Stimulated activated CD4-positive, alpha-beta T cell treated with anti-CD3 and anti-CD28 coated beads, Interleukin-15, amount 100 ng/mL, for 1 hour (primary cell): ENCODE measurements at places on chromosomes 6 and 20.

DNA sequence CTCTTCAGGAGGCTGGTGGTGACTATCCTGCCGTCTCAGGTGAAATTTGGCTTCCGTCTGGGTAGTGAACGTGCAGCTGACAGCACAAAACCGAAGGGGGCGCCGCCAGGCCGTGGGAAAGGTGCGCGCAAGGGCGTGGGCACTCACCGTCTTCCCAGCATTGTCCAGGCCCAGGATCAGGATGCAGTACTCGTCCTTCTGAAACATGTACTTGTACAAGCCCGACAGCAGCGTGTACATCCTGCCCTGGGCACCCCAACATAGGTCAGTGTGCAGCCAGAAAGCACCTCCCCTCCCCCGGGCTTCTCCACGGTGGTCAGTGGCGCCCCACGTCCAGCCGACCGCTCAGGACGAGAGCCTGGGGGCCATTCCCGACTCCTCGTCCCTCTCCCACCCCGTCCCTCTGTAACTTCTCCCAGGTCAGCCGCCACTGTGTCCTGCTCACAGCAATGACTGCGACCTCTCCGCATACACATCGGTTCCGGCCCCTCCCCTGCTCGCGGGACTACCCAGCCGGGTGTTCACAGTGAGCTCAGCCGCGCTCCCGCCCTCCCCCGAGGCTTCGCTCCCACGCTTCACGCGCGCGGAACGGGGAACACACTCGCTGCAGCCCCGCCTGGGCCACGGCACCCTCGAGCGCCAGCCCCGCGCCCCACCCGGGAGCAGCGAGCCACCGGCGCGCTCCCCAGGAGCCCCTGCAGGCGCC, 771 bp downstream of the ARFRP1 start:
- peak; percentile 52 for DNase-seq

- no peak for DNase-seq
Measured at GRCh38 chr20:38831995-38832620, 26.6 kb downstream of the PPP1R16B start.

DNA sequence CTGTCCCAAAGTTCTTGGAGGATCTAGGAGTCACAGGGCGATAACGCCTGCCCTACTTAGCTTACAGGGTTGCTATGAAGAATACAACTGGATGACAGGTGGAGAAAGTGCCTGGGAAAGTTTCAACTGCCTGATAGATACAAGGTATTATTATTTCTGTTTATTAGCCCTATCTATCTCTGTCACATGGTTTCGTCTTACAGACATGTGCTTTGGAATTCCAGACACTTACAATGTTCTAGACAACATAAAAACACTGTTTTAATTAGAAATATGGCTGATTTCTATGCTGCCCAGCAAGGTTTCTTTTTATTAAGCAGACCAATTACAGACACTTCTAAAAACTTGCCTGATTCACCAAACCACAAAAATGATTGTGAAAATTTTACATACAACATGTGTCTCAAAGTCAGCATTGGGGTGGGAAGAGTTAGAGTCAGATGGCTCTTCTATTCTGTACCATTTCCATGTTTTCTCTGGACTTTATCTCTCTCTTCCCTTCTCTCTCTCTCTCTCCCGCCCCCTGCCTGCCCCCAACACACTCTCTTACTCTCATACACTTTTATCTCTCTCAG, 50.0 kb downstream of the GJA10 start:
- DNase-seq: no peak

GRCh38 chr6:12772416-12772815, 55.8 kb downstream of the PHACTR1 start:
- no peak for DNase-seq

- DNase-seq: no peak
Measured at GRCh38 chr20:57803508-57804005, 93.7 kb upstream of the PMEPA1 start.

DNA sequence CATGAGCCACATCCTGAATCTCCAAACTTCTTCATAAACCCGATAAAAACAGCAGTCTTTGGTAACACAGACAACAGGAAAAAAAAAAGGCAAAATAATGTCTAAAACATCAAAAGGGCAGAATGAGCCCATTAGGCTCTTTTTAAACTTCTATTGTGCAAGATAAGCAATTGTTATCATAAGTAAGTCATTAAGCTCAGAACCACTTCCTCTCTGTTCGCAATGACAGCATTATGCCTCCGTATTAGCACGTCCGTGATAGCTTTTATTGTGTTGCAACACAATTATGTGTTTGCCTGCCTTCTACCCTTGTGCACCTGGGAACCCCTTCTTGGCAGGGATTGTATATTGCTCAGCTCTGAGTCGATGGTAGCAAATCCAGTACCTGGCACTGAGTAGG, 147.1 kb downstream of the LRFN2 start:
- DNase-seq: no peak

GRCh38 chr20:21173485-21173884, 47.6 kb downstream of the KIZ start:
- DNase-seq: no peak

GRCh38 chr6:98975421-98975820, 27.7 kb upstream of the FBXL4 start:
- DNase-seq: no peak

DNA sequence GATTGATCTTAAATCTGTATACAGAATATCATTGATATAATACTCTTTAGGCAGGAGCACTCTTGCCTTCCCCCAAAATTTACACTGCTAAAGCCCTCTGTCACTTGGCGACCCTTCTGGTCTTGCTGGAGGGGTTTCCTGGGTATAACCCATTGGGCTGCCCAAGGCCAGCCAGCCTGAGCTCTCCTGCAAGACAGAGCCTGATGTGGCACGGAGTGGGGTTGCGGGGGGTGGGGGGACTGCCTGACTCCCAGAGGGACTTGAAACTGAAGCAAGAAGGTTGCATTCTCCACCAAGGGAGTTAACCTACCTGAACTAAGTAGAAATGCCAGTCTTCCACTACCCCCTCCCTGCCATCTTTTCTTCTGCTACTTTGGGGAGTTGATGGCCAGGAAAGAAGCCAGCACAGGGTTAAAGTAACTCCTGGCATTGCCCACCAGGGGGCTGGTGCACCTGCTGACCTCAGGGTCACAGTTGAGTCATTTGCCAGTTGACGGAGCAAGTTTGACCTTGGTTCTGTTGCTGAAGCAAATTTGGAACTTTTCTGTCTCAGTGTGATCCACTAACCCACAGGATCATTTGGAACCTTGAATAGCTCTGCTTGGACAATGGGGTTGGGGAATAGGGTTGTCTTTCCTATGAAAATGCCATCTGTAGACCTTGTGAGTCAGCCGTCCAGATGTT, 79.4 kb downstream of the ASXL1 start:
- no peak for DNase-seq

- no peak for DNase-seq
Measured at GRCh38 chr20:56987986-56988385, 278.5 kb downstream of the BMP7 start.

DNA sequence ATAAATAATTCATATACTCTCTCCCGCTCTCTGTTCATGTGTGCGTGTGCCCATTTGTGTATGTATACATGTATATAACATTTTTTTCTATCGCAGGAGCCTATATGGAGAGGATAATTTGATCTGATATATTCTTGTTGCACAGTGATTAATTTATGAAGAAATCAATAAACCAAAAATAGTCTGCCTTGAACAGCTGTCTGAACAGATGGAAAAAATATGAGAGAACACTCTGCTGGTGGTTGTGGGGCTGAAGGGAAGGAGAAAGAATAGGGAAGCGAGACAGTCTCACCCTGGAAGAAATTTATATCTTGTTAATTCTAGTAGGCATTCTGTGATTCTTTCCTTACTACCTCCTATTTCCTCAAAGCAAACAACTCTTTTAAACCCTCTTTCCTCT, 96.6 kb upstream of the B3GAT2 start:
- no peak for DNase-seq

GRCh38 chr6:45650524-45651135, 272.9 kb upstream of the SUPT3H start:
- DNase-seq: no peak

GRCh38 chr20:32490942-32491763, 94.0 kb downstream of the NOL4L start:
- DNase-seq: no peak

- no peak for DNase-seq
Measured at GRCh38 chr6:126784161-126784790, 334.2 kb upstream of the RSPO3 start.

DNA sequence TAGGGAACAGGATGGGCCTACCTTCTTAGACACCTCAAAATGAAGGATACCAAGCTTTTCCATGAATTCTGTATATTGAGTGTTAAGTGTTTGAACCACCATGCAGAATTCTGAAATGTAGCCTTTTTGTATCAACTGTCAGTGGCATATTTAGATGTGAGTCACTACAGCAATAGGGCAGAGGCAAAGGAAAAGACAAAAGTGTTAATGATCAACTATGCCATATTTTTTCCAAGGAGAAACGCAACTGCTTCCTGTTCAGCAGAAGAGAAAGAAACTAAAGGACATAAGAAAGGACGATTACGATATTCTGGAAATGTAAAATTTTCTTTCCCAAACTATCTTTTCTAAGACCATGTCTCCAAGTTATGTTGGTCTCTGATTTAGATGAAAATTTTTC, 104.6 kb upstream of the RSPO3 start:
- DNase-seq: no peak

DNA sequence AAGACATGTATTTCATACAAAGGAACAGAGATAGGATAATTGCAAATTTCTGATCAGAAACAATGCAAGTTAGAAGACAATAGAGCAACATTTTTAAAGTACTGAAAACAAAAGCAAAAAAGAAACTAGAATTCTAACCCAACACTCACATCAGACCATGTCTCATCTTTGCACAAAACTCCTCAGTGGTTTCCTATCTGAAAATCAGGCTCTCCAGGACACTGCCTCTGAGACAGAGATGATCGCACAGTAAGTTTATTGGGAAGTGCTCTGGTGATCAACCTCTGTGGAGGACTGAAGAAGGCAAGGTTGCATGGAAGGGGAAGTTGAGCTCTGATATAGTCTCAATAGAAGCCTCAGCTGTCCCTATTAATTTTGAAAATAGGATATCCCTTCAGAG, 2.3 kb upstream of the TTBK1 start:
- no peak for DNase-seq

- DNase-seq: no peak
Measured at GRCh38 chr6:36217188-36217587, 20.6 kb downstream of the BRPF3 start.

DNA sequence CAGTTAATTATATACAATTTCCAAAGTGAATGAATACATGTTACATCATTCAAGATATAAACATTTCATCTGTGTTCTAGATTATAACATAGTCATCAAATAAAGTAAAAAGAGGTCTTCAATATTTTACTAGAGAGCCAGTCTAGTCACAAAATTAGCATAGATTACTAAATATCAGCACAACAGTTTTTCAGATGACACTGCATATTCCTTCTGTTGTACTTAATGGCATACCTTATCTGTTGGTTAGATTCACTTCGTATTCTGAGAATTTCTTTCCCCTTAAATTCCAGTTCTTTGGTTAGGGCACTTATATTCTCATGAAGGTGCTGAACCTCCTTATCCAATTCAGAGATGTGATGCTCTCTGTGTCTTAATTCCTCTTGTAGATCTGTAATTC, 39.8 kb upstream of the MCM9 start:
- no peak for DNase-seq

GRCh38 chr6:80789912-80790570, 683.6 kb downstream of the BCKDHB start:
- no peak for DNase-seq

GRCh38 chr6:159077123-159077522, 32.3 kb upstream of the TAGAP start:
- peak; percentile 18 for DNase-seq

DNA sequence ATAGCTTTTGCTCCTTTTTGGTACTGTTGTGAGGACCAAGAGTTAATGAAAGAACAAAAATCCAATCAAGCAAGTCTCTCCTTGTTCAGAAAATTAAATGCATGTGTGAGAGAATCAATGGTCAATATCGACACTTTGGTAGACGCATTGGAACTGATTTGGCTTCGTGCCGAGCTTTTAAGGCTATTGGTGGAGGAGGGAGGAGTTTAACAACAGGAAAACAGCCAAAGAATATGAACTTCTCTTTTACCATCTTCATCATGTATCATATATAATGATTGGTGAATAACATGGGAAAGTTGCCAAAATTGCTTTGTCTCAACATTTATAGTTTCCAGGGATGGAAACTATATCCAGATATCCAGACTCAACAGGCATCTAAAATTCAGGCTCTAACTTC, 266.5 kb upstream of the CITED2 start:
- DNase-seq: no peak

DNA sequence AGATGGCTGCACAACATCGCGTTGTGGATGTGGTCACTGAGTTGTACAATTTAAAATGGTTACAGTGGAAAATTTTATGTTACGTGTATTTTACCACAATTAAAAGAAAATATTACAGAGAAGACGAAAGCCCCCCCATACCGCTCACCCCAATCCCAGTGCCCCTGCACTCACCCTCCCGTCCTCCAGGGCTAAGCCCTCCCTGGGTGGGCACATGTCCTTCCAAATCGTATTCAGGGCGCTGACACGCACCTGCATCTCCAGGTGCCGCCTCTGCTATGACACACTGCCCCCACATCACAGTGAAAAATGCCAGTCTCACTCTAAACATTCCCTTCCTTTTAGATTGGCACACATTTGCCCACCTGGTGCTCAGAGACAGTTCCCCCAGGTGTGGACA, 49.4 kb downstream of the PSMG4 start:
- no peak for DNase-seq

GRCh38 chr6:22882581-22882980, 313.2 kb downstream of the HDGFL1 start:
- DNase-seq: no peak

DNA sequence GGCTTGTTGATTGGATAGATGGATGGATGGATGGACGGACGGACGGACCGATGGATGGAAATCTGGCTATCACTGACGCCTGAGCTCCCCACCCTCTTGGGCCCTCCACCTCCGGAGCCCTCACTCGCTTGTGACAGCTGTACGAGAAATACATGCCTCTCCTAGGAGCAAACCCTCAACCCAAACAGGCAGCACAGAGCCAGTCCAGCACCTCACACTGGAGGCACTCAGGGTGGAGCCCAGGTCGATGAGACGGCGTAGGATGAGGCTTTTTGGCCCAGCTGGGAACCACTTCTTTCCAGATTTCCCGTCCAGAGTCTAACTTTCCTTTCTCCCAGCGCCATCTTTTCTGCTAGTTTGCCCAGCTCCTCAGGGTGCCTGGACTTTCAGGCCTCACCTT, 2.7 kb upstream of the LY6G5C start:
- DNase-seq: no peak
